ENCODE measurements at places on chromosomes 12 and 14.
A peak's percentile ranks its signal among the peaks of the same experiment; 100 is the strongest.

DNA sequence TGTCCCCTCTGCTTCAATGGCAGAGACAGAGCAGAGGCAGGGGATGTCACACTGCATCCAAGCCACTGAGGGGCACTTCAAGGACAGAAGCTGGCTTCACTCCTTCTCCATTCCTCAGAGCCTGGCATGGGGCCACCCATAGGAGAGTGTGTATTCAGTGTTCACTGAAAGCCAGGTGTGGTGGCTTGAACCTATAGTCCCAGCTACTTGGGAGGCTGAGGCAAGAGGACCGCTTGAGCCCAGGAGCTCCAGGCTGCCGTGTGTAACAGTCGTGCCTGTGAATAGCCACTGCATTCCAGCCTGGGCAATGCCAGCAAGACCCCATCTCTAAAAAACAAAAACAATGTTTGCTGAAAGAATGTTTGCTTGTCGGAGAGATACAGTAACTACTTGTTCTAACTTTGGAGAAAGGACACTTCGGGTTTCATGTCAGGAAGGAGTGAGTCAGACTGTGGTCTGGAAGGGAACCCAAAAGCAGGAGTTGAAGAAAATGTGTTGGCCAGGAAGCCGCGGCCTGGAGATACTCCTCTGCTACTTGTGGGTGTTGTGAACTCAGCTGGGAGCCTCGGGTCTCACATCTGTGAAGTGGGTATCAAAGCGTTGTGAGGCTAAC is 43.4 kb downstream of the ELK3 start:
- peak; percentile 37 for DNase-seq

GRCh38 chr14:95045836-95046430 is 111.4 kb downstream of the DICER1 start:
- no peak for DNase-seq

DNA sequence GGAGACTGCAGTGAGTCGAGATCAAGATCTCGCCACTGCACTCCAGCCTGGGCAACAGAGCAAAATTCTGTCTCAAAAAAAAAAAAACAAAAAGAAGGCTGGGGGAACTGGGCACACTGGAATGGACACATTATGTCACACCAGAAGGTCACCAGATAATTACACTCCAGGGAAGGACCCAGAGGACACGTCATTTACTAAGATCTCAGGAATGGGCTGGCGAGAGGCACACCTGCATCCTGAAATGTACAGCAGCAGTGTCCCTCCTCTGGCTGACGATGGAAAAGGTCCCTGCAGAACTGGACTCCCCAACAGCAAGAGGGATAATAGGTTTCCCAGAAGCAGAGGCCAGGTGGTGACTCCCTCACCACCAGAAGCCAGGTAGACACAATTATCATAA is 243.5 kb downstream of the BCL11B start:
- DNase-seq: no peak

DNA sequence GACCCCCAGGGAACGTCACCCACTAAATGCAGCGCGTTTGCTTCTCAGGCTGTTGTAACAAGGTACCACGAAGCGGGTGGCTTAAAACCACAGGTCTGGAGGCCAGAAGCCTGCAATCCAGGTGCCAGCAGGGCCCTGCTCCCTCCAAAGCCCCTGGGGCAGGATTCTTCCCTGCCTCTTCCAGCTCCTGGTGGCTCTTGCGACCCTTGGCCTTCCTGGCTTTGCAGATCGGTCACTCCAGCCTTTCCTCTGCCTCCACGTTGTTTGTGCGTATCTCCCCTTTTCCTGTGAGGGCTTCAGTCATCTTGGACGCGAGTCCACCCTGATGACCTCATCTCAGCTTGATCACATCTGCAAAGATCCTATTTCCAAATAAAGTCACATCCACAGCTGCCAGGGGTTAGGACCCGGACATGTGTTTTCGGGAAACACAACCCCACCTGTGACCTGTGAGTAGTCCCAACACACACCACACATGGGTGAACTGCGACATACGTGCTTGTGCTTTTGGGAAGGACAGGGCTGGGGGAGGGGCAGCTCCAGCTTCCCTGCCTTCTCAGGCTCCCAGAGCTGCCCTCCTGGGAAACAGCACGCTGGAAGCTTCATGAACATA is 114.5 kb upstream of the NCOR2 start:
- DNase-seq: no peak

DNA sequence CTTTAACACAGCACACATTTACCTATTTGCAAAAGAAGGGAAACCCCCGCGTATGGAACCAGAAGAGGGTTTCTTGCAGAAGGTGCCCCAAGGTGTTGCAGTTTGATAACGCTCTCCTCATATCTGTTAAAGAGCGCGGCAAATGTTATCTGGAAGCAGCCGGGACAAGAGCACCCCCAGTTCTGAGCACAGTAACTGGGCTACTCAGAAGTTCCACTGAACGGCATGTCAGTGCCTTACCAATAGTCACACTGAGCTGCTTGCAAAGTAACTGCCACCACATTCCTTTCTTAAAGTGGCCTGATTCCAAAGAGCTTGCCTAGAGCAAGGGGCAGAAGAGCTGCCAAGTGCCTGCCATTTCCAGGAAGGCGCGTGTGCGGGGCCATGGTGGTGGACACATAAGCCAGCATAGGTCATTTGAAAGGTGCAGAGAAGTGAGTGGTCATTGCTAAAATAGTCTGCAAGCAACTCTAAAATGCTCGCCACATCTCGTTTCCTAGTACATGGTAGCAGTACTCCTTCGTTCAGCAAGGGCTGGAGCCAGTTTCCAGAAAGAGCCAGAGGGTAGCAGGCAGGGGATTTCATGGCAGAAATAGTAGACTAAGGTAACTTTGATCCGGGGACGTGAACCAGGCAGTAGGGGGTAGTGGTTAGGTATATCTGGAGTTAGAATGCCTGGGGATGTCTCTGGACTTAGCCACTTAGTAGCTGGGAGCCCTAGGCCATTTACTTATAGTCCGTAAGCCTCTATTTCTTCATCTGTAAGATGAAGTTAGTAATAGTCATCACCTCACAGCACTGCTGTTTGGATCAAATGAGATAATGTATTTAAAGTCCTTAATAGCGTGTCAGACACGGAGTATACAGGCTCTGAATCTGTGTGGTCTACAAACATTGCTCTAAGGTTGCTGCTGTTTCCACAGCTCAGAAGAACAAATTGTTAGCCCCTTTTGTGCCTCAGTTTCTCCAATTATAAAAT is 37.6 kb downstream of the SPTB start:
- no peak for DNase-seq

GRCh38 chr12:48969833-48970701 is 1.5 kb downstream of the WNT10B start:
- no peak for DNase-seq

DNA sequence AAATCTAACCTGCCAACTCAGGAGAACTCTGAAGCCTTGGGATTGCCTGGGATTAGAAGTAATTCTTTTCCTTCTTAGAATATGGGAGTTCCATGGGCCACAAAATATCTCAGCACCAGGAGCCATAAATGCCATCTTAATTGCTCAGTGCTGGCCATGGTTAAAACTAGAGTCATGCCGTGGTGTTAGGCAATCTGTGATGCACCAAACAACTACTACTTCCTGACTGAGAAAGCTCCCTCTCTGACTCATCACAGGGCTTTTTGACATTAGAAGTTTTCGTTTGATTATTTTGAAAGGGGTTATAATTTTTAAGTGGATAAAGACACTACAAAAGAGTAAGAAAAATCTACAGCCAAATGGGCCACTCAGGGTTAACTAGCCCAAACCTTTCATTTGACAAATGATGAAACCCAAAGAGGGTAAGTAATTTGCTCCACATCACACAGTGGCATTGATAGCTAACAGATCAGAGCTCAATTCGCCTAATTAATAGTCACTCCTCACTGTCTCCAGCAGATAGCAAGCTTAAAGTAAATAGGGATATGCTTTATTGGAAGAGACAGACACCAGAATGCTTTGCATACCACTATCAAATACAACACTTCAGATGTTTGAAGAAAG is 377.3 kb downstream of the EMP1 start:
- no peak for DNase-seq

DNA sequence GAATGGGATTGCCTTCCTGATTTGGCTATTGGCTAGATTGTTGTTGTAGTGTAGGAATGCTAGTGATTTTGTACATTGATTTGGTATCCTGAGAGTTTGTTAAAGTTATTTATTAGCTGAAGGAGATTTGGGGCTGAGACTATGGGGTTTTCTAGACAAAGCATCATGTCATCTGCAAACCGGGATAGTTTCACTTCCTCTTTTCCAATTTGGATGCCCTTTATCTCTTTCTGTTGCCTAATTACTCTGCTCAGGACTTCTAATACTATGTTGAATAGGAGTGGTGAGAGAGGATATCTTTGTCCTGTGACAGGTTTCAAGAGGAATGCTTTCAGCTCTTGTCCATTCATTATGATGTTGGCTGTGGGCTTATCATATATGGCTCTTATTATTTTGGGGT is 265.7 kb upstream of the MGAT4C start:
- DNase-seq: no peak

DNA sequence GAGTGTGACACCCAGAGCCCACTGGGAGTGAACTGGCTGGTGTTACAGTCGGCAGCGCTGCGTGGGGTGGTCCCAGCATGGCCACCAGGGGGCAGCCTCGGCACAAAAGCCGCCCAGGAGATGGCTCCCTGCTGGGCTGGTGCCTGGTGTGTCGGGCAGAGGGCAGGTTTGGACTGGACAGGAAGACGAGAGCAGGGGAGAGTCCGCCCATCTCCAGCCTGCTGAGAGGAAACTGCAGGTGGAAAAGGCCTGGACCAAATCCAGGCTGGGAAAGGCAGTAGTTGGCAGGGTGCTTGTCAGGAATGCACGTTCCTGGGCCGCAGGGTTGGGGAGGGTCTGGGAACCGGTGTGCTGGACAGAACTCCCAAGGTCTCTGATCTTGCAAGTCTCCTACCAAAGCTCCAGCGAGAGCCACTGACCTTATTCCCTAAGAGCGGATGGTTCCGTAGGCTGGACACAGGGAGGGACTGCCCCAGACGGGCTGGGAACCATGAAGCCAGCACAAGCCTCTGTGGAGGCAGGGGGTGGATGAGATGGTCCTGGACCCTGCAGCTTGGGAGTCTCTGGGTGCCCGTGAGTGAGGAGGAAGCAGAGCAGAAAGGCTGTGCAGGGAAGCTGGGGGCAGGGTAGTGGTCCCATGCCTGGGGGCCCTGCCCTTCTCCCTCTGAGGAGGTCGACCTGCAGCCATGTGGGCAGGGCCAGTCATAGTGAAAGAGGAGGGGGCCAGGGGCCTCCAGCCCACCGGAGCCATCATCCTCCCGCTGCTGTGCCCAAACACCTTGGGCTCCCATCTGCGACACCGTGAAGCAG is 1.8 kb downstream of the AHNAK2 start:
- peak; percentile 61 for DNase-seq

DNA sequence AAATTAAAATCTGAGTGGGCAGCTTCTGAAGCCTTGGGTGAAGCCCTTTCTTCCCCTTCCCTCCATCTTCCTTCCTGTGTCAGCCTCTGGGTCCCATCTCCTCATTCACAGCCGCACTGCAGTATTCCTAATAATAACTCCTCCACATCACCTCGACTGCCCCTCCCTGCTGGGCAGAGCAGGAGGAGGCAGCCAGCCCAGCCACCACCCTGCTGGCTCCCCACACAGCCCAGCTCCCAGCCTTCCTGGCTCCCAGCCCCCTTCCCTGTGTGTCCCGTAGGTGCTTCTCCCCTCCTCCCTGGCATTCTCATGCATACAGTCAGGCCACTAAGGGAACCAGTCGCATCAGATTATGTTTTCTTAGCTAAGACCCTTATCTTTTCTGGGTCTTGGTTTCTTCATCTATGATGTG is 3.7 kb downstream of the IFFO1 start:
- DNase-seq: no peak

DNA sequence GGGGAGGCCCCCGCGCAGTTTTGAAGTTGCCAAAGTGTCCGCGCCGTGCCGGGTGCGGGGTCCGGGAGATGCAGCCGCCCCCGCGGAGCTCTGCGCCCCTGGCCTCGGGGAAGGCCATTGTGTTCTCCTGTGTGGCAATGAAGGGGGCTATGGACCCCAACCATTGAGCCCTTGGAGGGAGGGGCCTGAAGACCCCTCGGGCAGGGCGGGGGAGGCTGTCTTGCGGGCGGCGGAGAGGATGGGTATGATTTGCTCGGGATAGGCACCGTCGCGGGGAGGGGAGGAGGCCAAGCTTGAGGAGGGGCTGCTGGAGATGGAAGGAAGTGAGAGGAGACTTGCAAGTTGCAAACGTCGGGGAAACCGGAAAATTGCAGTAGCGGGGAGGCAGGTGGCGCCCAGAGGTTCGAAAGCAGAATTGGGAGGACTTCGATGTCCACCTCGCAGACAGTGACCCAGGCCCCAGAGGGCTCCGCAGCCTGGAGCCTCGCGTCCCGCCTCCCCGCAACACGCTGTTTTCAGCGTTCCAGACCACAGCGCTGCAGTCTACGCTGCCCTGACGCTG is 25.4 kb downstream of the BCL11B start:
- DNase-seq: no peak

GRCh38 chr12:94603434-94604365 is 46.7 kb downstream of the TMCC3 start:
- DNase-seq: peak; percentile 19

DNA sequence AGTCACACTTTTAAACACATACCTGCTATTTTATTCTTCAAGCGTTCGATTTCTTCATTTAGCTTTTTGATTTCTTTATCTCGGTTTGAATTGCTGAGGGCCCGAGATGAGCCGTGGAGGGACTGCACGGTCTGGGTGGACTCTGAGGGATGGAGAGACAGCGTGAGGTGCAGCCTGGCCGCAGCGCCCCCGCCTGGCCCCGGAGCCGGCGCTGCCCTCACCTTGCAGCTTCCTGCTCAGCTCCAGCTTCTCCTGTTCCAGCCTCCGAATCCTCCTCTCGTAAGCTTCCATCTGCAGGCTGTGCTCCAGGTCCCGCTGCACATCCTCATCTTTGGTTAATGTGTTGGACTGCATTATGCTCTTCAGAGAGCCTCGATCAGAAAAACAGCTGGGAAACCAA is 53.2 kb downstream of the AMN start:
- no peak for DNase-seq

DNA sequence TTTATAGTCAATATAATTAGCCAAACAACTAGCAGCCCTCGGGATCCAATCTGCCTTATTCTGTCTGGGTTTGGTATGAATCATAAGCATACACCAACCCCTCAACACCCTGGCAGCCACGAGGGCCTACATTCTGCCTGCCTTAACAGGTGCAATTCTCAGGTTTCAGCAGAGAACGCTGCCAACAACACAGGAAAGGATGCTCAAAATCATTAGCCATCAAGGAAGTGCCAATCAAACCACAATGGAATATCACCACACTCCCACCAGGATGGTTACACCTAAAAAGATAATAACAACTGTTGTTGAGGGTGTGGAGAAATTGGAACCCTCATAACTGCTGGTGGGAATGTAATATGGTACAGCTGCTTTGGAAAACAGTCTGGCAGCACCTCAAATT is 122.8 kb downstream of the TTC7B start:
- no peak for DNase-seq

DNA sequence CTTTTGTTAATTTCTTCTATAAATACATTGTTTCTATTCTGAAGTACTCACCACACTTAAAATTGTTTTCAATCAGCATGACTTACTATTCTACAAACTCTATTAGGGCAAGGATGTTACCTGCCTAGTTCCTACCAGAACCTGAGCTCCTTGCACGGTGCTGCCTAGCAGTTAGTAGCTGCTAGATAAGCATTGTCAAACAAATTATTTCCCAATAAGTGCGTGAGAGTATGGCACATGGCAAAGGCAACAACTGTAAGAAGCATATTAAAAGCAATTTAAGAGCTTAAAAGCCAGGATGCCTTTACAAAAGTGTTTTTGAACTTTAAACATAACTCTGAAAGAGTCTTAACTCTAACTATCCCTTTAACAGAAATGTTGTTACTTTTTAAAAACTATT is 8.2 kb upstream of the LYZ start:
- DNase-seq: no peak

GRCh38 chr14:95707327-95707726 is 6.6 kb downstream of the TCL1A start:
- DNase-seq: no peak

Data from stimulated activated CD8-positive, alpha-beta memory T cell treated with anti-CD3 and anti-CD28 coated beads, Interleukin-15, amount 100 ng/mL, for 4 hours (primary cell).